A549 (cell line): ENCODE measurements at places on chromosomes 2 and 18.

- DNase-seq = no peak
These were observed 198.5 kb upstream of the SMIM21 start for GRCh38 chr18:75625966-75626365.

DNA sequence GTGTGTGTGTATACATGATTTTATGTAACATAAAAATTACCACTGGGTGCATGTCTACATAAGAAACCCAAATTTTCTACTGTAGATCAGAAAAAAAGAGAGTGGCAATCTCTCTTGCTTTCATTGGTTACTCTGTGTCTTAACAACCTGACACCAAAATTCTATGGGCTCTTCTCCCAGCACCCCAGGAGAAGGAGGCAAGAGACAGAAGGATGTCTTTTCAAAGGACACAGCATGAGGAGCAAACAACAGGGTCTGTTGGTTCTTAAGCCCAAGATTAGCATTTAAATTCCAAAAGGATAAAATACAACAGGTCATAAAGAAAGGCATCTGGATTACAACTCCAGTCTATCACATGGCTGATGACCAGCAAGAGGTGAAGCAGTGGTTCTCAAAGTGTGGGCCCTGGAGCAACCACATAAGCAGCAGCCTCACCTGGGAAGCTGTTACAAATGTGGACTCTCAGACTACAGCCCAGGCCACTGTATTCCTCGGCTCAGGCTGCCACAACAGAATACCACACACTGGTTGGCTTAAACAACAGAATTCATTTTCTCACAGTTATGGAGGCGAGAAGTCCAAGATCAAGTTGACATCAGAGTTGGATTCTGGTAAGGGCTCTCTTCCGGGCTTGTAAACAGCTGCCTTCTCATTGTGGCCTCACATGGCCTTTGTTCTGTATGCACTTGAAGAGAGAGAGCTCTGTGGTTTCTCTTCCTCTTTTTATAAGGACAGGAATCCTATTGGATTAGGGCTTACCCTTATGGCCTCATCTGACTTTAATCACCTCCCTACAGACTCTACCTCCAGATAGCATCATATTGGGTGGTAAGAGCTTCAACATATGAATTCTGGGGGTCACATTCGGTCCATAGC, 79.8 kb upstream of the RNF152 start:
- DNase-seq = no peak

GRCh38 chr2:232351686-232352510, 26.7 kb upstream of the ALPP start:
- DNase-seq = no peak

- DNase-seq = peak; percentile 66
These were observed at the start of gene RAD51AP2 for GRCh38 chr2:17518212-17519154. Gene RAD51AP2, minus strand, starts transcription at chr2:17518440. Its CDS starts 25 bp downstream, at chr2:17518415.
